Hair follicle dermal papilla cell (primary cell): ENCODE measurements at places on chromosomes 3 and 15. TPM values are rescaled to one million over a fixed set of nuclear protein-coding genes. Genes with fewer than 3 reads are reported as not detected.

TNFSF10 gene
- total RNA-seq: 2.7 and 2.8 TPM in 2 replicates

TTLL13 gene
- total RNA-seq: 0.16 TPM in 1 of 2 replicates, not detected in the other

CACNA2D2 gene
- total RNA-seq: 0.12 TPM in 1 of 2 replicates, not detected in the other

CYP11A1 gene
- total RNA-seq: 0.36 and 0.81 TPM in 2 replicates

ZNF385D gene
- total RNA-seq: 1.2 and 1.6 TPM in 2 replicates

ACTRT3 gene
- total RNA-seq: 9.2 TPM in 2 replicates

PP2D1 gene
- total RNA-seq: not detected in 2 replicates

BMF gene
- 6.6 and 9.2 TPM in 2 replicates for total RNA-seq

TICRR gene
- total RNA-seq: 0.65 and 0.73 TPM in 2 replicates

ITIH1 gene
- not detected in 2 replicates for total RNA-seq

CKMT1B gene
- total RNA-seq: not detected in 2 replicates

ARPIN gene
- total RNA-seq: 14.8 and 18.0 TPM in 2 replicates

TMEM212 gene
- not detected in 2 replicates for total RNA-seq

CCDC54 gene
- total RNA-seq: not detected in 2 replicates

NR2F2 gene
- 3.5 and 4.9 TPM in 2 replicates for total RNA-seq

MRPS25 gene
- total RNA-seq: 12.3 and 13.5 TPM in 2 replicates

TLR9 gene
- under 0.01 TPM in 1 of 2 replicates, not detected in the other for total RNA-seq

EDEM1 gene
- 37.6 and 47.2 TPM in 2 replicates for total RNA-seq

RNU5B-1 gene
- total RNA-seq: not detected in 2 replicates

AADACL2 gene
- not detected in 2 replicates for total RNA-seq

DZIP3 gene
- 15.3 and 16.1 TPM in 2 replicates for total RNA-seq

CCDC174 gene
- 15.5 and 16.2 TPM in 2 replicates for total RNA-seq

NR1I2 gene
- total RNA-seq: 0.16 TPM in 1 of 2 replicates, not detected in the other
